Subcutaneous adipose tissue (tissue), 4 donors: ENCODE measurements at places on chromosomes 3 and 15. TPM values are rescaled to one million over a fixed set of nuclear protein-coding genes. Genes with fewer than 3 reads are reported as not detected.

Gene GP5
- not detected for total RNA-seq

Gene ROPN1
- not detected for total RNA-seq

Gene SLC22A13
- total RNA-seq = not detected

Gene GOLGA8G
- not detected for total RNA-seq

Gene CTXN2
- total RNA-seq = not detected

Gene THRB
- total RNA-seq = 35.0 TPM

Gene STXBP5L
- not detected for total RNA-seq

Gene MAPKAPK3
- total RNA-seq = 31.5 TPM

Gene PRSS50
- not detected for total RNA-seq

Gene CKMT1A
- total RNA-seq = not detected

Gene CX3CR1
- 0.57 TPM for total RNA-seq

Gene TGM4
- not detected for total RNA-seq

Gene TMC3
- not detected for total RNA-seq

Gene DOCK3
- 5.3 TPM for total RNA-seq

Gene SEMA3F
- total RNA-seq = 13.0 TPM

Gene CYP1A2
- not detected for total RNA-seq

Gene FBLN2
- 381 TPM for total RNA-seq

Gene CLEC3B
- 407 TPM for total RNA-seq

Gene SSUH2
- 0.98 TPM for total RNA-seq

Gene PTPRG
- 164 TPM for total RNA-seq

Gene MAGEF1
- total RNA-seq = 12.1 TPM

Gene DNAH12
- 0.17 TPM for total RNA-seq
